ENCODE measurements at places on chromosomes 12 and 14.

DNA sequence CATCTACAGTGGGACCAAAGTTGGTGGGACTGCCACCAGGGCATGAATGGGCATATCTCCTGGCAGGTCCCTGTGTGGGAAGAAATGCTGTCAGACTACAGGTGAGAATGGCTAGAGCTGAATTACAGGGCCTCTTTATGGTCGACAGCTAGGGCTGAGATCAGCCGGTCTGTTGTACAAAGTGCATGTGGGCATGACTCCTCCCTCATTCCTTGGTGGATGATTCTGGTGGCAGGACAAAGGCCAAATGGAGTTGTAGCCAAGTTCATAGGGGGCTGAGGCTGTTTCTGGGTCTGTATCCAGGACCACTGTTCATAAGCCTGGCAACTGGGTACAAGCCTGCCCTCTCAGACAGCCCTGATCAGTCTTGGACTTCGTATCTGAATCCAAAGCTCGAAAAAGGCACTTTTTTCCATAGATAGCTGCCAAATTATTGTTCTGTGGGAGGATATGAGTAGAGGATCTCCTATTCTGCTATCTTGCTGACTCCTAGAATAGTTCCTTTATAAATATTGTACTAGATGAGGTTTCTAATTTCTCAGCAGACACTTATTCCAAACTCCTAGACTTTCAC lies 460.8 kb downstream of the TMEM117 start:
- DNase-seq = no peak

GRCh38 chr14:88746052-88746451 lies 46.7 kb downstream of the EML5 start:
- DNase-seq = no peak

DNA sequence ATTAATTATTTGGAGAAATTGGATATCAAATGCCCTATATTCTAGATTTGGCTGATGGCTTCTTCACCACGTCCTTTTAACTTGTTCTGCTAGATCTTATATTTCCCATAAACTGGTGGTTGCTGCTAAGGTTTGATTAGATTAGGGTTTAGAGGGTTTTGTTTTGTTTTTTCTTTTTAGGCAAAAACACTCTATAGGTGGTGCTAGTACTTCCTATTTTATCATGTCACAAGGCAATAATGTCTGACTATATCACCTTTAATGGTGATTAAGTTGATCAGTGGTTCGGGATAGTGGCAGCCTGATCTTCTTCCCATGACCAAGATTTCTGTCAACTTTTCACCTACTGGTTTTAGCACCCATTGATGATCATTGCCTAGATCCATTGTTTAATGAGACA lies 455.1 kb downstream of the RAD51B start:
- no peak for DNase-seq

GRCh38 chr14:79652513-79653307 lies 558.6 kb downstream of the DIO2 start:
- DNase-seq = no peak

DNA sequence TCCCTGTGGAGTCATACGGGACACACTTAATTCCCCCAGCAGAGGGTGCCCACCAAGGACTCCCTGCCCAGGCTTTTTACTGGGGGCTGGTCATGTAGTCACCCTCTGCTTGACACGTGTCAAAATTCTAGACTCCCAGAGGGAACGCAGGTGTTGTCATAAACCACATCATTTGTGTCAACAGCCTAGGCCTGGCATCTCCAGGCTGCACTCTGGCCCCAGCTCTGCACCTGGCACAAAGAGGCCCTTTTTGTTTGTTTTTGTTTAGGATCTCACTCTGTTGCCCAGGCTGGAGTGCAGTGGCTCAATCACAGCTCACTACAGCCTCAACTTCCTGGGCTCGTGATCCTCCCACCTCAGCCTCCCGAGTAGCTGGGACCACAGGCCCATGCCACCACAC lies 21.1 kb downstream of the BRI3BP start:
- DNase-seq = no peak

DNA sequence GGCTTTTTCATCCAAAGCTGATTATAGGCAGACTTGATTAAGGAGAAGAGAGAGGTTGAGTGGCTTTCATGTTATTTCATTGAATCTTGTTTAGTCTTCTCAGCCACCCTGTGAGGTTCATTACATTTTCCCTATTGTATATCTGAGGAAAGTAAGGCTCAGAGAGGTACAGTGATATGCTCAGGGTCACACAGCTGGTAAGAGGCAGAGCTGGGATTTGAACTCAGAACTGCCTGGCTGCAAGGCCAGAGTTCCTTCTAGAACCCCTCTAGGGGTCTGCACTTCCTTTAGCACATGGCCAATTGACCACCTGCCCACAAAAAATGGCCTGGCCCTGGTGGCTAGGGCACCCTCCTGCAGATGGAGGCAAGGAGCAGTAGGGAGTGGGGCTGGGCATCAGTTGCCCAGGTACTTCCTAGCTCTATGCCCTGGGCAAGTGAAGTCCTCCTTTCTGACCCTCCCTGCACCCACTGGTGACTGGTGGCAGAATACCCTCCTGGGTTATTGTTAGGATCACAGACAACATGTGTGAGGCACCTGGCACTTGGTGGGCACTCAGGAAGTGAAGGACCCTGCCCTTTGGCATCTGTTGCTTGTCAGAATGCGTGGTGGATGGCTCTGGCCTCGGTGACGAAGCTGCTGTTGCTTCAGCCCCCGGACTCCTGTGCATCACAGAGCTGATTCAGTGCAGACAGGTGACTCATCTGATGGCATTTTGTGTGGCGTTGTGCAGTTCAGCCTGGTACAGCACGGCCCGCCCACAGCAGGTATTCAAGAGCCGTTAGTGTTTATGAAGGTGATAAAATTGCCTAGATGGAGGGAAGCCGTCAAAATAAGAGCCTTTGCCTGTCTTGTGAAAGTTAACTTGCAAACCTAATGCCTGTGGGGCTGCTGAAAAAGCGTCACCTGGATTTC lies 115.8 kb downstream of the SLC25A47 start:
- peak; percentile 10 for DNase-seq

DNA sequence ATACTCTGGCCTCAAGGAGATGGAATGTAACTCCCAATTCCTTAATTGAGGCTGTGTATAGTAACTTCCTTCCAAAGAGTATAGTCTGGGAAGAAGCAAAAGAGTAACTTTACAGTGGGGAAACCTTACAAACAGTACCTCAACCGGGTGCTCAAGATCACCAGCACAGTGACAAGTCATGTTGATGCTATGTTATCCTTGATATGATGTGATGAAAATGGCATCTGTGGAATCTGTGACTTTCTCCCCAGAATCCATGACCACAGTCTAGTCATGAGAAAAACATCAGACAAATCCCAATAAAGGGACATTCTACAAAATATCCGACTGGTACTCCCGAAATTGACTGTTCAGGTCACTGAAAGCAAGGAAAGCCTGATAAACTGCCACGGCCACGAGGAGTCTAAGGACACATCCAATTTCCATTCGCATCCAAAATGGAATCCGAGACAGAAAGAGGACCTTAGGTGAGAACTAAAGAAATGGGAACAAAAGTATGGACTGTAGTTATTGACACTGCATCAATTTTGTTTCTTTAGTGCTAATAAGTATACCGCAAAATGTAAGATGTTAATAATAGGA lies 97.3 kb upstream of the FRMD6 start:
- no peak for DNase-seq

- no peak for DNase-seq
These were observed 73.2 kb downstream of the SUSD6 start for GRCh38 chr14:69684461-69685217.

DNA sequence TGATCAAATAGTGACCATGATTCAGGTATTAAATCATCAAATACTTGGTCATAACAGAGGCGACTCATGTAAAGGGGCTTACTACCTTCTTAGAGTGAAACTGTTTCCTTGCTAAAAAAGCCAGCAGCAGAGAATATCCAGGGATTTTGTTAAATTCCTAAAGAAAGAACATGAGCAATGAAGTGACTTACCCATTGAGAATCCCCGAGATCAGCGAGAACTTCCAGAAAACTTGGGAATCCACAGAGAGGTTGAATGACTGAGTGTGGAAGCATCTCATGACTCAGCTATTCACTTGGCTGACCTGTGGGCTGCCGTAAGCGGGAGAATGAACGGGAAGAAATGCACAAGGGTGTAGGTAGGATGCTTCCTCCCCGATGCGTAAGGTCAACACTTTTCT lies 85.3 kb upstream of the KCNA1 start:
- DNase-seq = no peak

GRCh38 chr12:54060174-54060974 lies 6.7 kb downstream of the HOXC4 start:
- DNase-seq = no peak

DNA sequence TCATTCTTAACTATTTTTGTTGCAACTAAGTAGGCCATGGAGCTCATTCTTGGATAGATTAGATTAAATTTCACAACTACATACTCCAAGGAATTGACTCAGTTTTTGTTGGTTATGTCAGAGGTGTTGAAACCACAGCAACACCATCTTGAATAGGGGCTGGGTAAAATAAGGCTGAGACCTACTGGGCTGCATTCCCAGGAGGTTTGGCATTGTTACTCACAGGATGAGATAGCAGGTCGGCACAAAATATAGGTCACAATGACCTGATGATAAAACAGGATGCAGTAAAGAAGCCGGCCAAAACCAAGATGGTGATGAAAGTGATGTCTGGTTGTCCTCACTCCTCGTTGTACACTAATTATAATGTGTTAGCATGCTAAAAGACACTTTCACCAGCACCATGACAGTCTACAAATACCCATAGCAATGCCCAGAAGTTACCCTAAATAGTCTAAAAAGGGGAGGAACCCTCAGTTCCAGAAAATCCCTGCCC lies 20.9 kb downstream of the DMAC2L start:
- no peak for DNase-seq

DNA sequence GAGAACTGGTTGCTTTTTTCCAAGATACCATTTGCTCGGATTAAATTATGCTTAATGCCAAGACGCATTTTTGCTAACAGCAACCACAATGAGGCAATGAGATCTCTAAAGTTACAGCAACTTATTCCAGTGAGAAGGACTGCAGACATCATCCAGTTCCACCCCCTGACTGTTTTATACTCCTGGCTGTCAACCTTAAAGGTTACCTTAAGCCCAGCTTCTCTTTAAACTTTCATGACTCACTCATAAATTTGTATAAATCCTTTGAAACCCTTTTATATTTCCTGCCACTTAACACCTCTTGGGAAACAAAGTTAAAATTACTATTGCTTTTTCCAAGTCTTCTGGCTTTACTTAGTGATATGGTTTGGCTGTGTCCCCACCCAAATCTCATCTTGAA lies 80.2 kb downstream of the TMTC1 start:
- no peak for DNase-seq

GRCh38 chr12:31780096-31780495 lies 51.3 kb upstream of the AMN1 start:
- DNase-seq = no peak

GRCh38 chr14:37985826-37986470 lies 221.8 kb upstream of the SSTR1 start:
- peak; percentile 8 for DNase-seq

DNA sequence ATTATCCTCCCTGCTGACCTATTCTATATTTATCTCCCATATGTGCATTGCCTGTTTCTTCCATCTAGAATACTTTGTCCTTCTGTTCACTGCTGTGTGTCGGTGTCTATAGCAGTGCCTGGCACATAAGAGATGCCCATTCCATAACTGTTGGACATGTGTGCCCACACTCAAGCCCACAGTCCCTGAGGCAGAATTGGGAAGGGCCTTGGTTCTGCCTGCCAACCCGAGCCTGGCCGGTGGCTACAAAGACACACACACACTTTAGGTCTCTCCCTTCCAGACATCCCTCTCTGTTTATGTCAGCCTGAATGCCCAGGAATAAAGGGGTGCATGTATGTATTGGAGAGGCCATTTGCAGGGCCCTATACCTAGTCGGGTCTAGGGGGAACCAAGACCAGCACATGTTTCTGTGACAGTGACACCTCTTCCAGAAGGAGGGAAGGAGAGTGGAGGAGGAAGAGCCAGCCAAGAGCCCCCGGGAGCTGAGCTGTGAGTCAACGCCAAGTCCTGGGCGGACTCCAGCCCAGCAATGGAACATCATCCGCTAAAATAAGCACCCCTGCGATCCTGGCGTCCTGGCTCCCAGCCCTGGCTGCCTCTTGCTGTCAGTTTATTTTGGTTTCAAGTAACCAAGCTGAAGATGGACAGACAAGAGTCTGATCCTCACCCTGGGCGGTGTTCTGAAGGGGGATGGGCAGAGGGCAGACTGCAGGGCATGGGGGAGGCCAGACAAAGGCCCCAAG lies 4.3 kb upstream of the ASB2 start:
- no peak for DNase-seq

DNA sequence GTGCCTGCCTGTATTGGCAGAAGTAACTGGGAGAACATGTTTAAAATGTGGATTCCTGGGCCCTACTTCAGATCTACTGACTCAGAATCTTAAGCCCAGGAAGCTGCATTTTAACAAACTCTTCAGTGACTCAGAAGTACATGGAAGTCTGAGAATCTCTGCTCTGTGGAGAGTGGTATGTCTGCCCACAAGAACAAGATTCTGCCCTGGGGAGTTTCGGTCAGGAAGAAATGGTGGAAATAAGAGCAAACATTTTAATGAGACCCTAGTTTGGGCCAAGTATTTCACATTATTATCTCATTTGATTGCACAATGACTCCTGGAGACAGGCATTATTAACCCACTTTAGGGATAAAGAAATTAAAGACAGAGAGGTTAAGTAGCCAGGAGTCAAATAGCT lies 8.2 kb downstream of the ALDH1L2 start:
- no peak for DNase-seq

- DNase-seq = no peak
These were observed 10.3 kb upstream of the ZNF84 start for GRCh38 chr12:133026996-133027395.

- DNase-seq = no peak
These were observed 100.7 kb downstream of the SCARB1 start for GRCh38 chr12:124762791-124763593.

GRCh38 chr14:38209572-38210557 lies 2.2 kb downstream of the SSTR1 start:
- no peak for DNase-seq

DNA sequence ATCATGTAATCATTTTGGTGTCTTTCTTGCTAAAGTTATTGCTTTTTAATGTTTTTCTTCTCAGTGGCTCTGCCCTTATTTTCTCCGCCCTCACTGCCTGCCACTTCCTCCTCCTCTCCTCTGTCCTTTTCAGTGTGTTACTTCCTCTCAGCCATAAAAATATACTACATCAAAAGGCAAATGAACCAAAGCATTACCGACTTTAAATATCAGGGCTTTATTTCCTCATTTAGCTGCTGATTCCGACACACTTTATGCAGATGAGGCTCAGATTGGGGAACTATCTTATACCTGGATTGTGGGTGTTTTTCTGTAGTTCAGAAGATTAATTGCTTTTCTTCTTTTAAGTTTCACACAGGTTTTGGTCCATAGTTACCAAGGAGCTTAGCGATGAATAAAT lies 118.1 kb downstream of the CMAS start:
- no peak for DNase-seq

Data from activated T-helper 9 cell treated with anti-CD3 and anti-CD28 coated beads, Interleukin-2, amount 50 U/mL, for 16 hours (primary cell).